ENCODE measurements at places on chromosomes 1 and 21.

DNA sequence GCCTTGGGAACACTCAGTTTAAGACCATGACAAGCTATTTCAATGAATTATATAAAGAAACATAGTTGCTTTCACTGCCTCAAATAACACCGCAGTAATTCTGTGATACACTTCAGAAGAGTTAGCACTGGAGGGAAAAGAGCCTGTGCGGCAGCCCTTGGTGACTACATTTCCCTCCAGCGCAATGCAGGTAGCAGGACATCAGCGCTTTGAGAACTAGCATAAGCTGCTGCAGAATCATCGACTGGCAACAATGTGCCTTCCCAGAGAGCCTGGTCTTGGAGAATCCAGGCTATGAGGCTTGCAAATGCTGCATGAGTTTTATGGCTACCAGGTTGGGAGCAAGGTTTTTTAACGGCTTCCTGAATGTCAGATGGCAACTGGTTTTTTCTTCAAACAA is 7.5 kb downstream of the NRIP1 start:
- no peak for DNase-seq

DNA sequence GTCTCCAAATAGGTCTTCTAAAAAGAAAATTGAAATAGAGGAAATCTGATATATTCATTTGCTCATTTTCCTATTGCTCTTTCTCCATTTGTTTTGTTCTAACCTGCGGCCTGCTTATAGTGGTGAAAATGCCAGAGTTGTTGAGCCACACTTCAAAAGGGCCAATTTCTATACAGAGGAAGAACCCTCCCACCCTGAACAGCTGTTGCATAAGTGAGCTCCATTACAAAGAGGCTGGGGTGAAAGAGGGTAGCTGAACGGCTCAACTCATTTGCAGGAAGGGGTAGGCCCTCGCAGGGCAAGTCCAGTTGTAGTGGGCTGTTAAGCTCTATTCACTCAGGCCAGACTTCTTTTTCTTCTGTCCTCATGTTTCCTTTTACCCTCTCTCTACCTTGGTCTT is 8.8 kb downstream of the ADCY10 start:
- no peak for DNase-seq

- DNase-seq = no peak
Observed at GRCh38 chr21:45821998-45822397, 159.6 kb upstream of the COL6A1 start.

DNA sequence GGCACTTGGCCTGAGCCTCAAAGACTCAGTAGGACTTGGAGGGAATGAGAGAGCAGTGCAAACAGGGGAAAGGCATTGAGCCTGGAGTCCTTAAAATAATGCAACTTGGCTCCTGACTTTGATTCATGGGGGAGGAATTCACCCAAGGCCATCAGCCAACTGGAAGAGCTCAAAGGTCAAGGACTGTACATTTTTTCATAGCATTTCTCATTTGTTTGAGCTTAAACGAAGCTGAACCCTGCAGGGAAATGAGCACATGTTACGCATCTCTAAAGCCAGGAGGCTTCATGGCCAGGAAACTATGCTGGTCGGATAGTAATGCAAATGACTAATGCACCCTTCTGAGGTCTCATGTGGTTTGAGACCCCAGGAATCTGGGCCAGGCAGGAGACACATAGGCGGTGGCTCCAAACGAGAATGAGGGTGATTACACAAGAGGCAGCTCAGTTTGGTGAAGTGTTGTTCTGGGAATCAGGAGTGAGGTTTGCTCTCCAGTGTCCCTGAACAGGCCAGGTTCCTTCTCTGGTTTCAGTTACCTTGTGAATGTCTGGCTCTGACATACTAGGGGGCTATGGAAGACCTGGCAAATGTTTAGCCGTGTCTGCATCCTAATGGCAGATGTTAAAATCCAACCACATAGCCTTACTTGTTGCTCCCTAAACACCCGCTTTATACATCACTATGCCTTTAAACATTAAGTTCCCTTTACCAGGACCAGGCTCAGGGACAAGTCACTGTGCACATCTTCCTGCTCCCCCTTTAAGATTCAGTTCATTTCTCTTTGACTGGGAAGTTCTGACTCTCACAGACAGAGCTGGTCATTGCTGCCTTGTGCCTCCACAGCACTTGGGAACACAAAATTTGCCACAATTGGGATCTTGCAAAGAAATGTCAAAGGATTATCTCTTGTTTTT is 503.9 kb upstream of the USP24 start:
- DNase-seq = no peak

GRCh38 chr21:32413697-32414578 is 1.4 kb downstream of the EVA1C start:
- DNase-seq = no peak
